DMS 273 treated with DMSO at 0.1 percent for 48 hours (cell line): ENCODE measurements at places on chromosomes 7 and 10.
A peak's percentile ranks its signal among the peaks of the same experiment; 100 is the strongest.

- DNase-seq = no peak
Measured at GRCh38 chr7:88910516-88910915, 115.0 kb upstream of the TEX47 start.

- peak; percentile 73 for DNase-seq
Measured at GRCh38 chr10:110207011-110207804, at the start of gene MXI1. TSS of gene MXI1 (plus strand) at chr10:110207605. CDS start at chr10:110207809, 204 bp downstream.

GRCh38 chr10:13448216-13448615 is 80.6 kb downstream of the BEND7 start:
- no peak for DNase-seq

DNA sequence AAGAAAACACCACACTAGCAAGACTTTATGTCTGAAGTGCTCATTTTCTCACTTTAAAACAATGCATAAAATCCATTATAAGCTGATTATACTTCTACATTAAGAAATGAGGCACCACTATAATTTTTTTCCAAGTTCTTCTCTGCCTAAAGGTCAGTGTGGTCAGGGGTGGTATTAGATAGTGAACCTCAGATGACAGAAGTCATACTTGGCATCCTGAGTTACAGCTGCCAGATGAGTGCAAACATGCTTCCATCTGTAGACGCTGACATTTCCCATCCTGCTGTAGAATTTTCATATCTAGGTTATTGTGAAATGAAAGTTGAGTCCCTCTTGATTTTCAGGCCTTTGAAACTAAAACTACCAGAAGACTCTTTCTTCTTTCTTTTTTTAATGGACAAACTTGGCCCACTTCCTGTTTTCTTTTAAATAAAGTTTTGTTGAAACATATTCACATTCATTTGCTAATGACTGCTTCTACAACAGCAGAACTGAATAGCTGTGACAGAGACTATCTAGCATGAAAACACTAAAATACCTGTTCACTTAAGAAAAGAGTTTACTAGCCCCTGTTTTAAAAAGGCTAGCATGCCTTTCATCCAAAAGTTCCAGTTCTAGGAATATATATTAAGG is 900.8 kb downstream of the XPNPEP1 start:
- DNase-seq = no peak

DNA sequence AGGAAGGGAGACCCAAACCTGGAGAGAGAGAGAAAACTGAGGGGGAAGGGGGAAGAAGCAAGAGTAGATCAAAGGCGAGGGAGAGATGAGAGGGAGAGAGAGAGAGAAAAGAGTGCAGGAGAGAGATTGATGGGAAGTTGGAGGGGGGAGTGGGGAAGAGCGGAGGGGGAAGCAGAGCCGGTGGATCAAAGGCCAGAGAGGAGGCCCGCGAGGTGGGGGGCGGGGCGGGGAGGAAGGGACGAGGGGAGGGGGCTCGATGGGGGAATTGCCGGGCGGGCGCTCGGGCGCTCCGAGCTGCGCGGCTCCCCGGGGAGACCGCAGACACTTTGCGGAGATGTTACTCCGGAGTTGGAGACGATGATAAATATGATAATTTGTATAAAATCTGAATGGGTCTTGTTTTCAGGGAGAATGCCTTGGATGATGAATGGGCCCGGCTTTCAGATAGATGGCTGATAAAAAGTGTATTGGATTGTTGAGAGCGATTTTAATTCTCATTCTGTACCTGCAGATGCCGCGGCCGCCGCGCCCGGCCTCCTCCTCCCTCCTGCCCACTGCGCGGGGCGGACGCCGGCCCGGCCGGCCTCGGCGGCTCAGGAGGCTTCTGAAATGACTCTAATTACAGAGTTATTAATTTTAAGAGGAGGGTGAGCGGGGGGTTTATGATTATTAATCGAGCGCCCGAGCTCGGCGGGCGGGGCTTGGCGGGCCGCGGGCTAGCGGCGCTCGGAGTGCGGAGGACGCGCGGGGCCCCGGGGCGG is 21.4 kb upstream of the PAX2 start:
- DNase-seq = no peak

- no peak for DNase-seq
Measured at GRCh38 chr7:117047496-117047895, 94.2 kb downstream of the ST7 start.

DNA sequence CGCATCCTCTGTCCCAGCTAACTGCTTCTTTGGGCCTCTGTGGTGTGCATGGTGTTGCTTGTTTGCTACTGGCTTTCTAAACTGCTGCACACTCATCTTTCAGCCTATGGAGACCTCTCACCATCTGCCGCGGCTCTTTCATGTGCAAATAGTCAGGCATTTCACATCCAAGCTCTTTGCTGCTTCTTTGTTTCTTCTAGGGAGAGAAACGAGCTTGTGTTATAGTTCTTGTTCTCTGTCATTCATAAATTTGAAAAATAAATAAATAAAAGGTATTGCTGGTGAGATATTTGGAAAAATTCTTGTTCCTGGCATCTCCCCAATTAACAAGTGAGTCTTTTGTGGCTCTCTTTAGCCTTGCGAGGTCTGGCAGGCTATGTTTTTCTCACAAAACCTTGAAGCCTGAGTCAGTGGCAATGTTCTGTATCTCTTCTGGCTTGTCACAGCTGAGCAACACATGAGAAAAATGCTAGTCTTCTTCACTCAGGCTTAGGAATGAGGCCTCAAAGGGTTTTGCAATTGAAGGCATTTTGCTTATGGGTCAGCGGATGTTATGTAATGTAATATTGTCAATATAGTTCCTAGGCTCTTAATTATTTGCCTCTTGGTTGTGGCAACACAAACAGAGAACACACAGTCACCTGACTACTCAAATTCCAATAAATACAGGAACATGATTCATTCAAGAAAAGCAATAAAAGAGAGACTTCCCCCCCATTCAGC is 274.0 kb downstream of the FRMD4A start:
- DNase-seq = no peak

- no peak for DNase-seq
Measured at GRCh38 chr10:126736727-126737126, 66.2 kb upstream of the C10orf90 start.

GRCh38 chr7:15845461-15845860 is 159.0 kb upstream of the MEOX2 start:
- no peak for DNase-seq

GRCh38 chr10:3783682-3784432 is 1.2 kb downstream of the KLF6 start:
- peak; percentile 41 for DNase-seq

GRCh38 chr10:110833941-110834628 is 37.6 kb upstream of the PDCD4 start:
- DNase-seq = no peak

GRCh38 chr10:76236356-76236755 is 804.9 kb downstream of the LRMDA start:
- no peak for DNase-seq

DNA sequence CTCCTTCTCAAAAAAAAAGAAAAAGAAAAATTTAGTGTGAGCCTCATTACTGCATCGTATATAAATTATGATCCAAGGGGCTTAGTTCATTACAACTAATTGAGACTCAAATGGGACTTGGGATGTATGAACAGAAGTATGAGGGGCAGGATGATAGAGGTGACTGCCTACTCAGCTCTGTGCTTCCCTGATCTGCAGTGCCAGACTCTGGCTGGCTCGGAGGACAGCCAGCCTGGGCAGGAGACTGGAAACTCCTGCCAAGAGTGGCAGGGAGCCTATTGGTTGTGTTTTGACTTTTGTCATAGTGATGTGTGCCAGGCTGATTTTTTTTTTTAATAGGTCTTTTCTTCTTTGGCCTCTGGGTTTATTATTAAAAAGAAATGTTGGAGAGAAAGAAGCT is 73.8 kb upstream of the GTF2IRD1 start:
- DNase-seq = no peak

GRCh38 chr7:43152696-43153095 is 40.2 kb downstream of the HECW1 start:
- DNase-seq = no peak

DNA sequence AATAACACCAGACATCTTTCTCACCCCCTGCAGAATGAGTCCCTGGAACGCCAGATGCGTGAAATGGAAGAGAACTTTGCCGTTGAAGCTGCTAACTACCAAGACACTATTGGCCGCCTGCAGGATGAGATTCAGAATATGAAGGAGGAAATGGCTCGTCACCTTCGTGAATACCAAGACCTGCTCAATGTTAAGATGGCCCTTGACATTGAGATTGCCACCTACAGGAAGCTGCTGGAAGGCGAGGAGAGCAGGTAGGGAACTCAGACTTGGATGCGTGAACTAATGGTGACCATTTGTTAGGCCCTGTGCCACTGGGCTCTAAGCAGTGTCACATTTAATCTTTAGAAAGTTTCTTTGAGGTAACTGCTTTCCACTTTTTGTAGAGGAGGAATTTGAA is 7.1 kb downstream of the VIM start:
- DNase-seq = no peak

DNA sequence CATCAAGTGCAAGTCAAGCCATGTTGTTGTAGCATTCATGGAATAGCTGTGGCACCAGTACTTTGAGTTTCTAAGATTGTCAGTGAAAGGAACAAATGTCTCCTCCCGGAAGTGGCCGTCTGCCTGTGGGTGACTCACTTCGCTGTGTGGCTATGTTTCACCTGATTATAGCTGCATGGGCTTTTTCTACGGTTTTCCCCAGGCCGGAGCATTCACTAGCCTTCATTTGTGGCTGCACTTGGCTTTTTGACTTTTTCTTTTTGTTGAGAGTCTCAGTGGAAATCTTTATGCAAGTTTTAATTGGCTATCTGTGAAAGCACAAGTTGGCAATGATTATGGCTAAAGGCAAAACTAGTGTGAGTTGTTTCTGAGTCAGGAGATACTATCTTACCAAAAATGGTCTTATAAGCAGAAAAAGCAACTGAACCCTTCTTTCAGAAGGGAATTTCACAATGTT is 35.0 kb downstream of the SRI start:
- DNase-seq = no peak

DNA sequence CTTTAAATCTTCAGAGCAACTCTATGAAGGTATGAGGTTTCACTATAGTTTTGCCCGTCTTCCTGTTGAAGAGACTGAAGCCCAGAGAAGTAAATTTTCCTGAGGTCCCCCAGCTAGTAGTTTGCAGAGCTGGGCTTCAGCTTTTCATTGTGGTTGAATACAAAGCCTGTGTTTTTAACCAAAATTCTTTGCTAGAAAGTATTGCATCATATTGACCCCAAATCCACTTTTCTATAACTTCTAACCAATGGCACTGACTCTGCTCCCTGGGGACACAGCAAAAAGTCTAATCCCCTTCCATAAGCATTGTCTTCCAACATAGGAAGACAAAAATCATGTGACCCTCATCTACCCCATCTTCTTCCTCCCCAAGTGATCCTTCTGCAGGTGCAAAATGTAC is 93.0 kb downstream of the KCNMA1 start:
- no peak for DNase-seq

DNA sequence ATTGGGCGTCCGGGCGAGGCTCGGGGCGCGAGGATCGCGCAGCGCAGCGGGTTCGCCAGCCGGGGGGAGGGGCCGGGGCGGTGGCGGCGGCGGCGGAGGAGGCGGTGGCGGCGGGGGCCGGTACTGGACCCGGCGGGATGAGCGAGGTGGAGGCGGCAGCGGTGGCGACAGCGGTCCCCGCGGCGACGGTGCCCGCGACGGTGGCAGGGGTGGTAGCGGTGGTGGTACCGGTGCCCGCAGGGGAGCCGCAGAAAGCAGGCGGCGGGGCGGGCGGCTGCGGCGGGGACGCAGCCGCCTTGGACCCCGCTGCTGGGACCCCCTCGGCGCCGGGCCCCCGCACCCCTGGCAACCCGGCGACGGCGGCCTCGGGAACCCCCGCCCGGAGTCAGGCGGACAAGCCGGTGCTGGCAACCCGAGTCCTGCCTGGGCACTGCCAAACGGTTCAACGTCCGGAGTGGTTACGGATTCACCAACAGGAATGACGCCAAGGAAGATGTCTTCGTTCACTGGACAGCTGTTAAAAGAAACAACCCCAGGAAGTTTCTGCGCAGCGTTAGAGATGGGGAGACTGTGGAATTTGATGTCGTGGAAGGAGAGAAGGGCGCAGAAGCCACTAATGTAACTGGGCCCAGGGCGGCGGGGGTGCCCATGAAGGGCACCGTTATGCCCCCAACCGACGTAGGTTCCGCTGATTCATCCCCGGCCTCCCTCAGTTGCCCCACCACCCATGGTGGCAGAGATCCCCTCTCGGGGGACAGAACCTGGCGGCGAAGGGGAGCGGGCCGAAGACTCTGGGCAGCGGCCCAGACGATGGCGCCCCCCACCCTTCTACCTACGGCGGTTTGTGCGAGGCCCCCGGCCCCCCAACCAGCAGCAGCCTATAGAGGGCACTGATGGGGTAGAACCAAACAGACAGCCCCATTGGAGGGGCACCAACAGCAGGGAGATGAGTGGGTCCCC is 100.3 kb upstream of the CPXM2 start:
- DNase-seq = no peak

GRCh38 chr7:150487625-150488024 is 27.0 kb upstream of the GIMAP7 start:
- DNase-seq = no peak

DNA sequence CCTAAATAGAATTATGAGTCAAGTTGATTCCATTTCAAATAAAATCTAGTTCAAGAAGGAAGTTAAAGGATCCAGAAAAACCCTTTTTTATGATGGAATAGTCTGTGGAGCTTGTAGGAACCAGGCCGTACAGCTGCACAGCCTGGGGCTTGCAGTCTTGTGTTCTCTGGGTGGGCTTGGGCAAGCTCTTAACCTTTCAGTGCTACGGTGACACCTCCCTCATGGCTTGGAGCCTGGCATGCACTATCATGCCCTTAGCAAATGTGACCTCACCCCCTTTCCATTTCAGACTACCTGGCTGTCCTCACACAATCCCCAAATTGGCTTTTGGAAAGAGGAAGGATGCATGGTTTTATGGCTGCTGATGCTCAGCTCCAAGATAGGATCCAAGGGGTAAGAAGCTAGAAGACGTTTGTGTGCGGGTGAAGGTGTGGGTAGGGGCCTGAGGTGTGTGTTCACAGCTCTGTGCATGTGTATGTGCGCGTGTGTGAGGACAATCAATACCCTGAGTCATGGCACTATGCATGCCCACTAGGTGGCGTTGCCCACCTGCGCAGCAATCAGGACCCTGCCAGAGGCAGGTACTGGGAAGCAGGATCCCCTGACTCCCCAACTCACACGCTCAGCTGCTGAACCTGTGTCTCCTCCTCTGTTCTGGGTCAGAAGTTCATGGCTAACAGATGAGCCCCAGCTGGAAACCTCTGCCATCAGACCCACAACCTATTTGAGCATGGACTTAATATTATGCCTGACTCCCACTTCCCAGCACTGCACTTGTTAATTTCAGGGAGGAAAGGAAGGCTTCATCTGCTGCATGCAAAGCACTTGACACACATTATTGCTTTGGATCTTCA is 113.4 kb downstream of the PTPN20 start:
- DNase-seq = no peak
